Purkinje cell (primary cell): ENCODE measurements at places on chromosomes 6 and 20. TPM values are rescaled to one million over a fixed set of nuclear protein-coding genes. Genes with fewer than 3 reads are reported as not detected.

Gene C20orf204
- not detected in 2 replicates for polyA plus RNA-seq

Gene IPCEF1
- polyA plus RNA-seq, result 0.80 and 8.5 TPM in 2 replicates

Gene SLC17A9
- not detected in 2 replicates for polyA plus RNA-seq

Gene FIG4
- polyA plus RNA-seq, result 35.2 and 40.5 TPM in 2 replicates

Gene ANKRD60
- polyA plus RNA-seq, result not detected in 2 replicates

Gene ZNF292
- polyA plus RNA-seq, result 18.9 and 27.4 TPM in 2 replicates

Gene DZANK1
- 4.7 and 6.2 TPM in 2 replicates for polyA plus RNA-seq

Gene GPLD1
- 5.4 and 6.0 TPM in 2 replicates for polyA plus RNA-seq
